ENCODE measurements at places on chromosomes 11 and 22. TPM values are rescaled to one million over a fixed set of nuclear protein-coding genes. Genes with fewer than 3 reads are reported as not detected.
A peak's percentile ranks its signal among the peaks of the same experiment; 100 is the strongest.

DNA sequence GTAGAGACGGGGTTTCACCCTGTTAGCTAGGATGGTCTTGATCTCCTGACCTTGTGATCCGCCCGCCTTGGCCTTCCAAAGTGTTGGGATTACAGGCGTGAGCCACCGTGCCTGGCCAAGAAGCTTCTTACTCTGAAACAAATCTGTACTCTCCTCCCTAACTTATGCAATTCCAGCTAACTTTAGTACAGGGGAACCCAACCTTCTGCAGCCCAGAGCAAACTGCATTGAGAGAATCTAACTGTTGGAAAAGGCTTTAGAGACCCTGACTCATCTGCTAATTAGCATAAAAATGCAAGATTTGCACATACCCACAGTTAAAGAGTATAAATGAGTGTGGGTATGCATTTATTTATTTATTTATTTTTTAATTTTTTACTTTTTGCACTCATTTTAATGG, 64.8 kb downstream of the APOL5 start:
- no peaks in the 10 kb centered on the region for H3K4me1 ChIP-seq
- DNase-seq = no peak
- no peak overlapping the region for H3K27ac ChIP-seq
- no peak overlapping the region for H3K4me3 ChIP-seq
- no peaks in the 10 kb centered on the region for H3K36me3 ChIP-seq

AP2A2 gene
- 41.4 TPM for total RNA-seq

- H3K36me3 ChIP-seq = no peaks in the 10 kb centered on the region
- DNase-seq = no peak
- no peak overlapping the region for H3K4me3 ChIP-seq
Measured at GRCh38 chr11:86990515-86990914, 35.3 kb upstream of the FZD4 start.

PLEKHA7 gene
- 21.2 TPM for total RNA-seq

GRCh38 chr11:67289226-67289650, at the start of gene ANKRD13D:
Gene ANKRD13D, plus strand, starts transcription at chr11:67289303. Its CDS starts 158 bp downstream, at chr11:67289461.
- peak within 1 kb of the TSS; percentile 87 for H3K4me3 ChIP-seq
- no peak for DNase-seq
- no peaks in the 10 kb centered on the region for H3K27me3 ChIP-seq
- H3K27ac ChIP-seq = peak within 1 kb of the TSS; percentile 90
- H3K36me3 ChIP-seq = peaks cover 27% of the 10 kb centered on the region

DNA sequence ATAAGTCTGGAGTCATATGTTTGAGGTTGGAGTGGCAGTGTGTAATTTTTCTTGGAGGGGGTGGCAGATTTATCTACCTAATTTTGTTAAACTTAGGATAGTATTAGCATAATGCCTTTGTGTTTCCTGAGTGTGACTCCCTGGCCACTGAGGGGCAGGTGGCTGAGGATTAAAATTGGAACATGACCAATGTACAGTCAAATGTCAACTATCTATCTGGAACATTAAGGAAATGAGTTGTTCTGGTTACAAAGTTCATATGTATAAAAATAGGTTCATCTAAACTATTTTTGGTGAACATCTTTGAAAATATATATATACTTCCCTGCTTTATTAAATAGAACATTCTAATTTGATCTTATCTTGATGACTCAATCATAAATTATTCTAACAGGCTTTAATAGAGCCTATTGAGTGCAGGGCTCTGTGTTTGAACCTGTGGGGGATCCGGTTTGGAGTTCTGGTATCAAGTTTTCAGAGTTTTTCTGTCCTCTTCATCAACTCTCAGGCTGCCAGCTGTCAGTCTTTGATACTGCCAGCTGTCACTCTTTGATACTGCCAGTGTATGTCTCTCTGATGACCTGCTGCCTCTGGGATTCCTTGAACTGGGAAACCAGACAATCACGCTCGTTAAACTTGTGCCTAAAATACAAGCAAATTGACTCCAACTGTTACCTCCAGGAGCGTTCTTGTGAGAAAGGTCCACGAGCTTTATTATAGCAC, 309.6 kb downstream of the METTL15 start:
- H3K4me3 ChIP-seq = no peak overlapping the region
- H3K27ac ChIP-seq = no peak overlapping the region
- no peaks in the 10 kb centered on the region for H3K4me1 ChIP-seq
- no peaks in the 10 kb centered on the region for H3K36me3 ChIP-seq
- no peaks in the 10 kb centered on the region for H3K27me3 ChIP-seq

DNA sequence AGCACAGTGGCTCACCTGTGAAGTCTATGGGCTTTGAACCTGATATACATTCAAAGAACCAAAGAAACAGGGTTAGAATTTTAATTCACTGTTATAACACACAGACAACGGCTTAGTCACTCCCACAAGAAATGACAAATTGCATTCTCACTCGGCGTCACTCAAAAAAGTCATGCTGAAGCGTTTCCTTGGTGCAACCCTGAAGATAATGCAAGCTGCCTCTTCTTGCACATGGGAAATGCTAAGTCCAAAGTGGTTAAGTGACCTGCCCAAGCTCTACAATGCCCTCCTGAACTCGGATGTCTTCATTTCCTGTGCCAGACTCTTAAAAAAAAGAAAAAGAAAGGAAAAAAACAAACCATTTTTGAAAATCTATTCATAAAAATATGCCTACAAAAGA, 10.0 kb downstream of the LGR4 start:
- no peaks in the 10 kb centered on the region for H3K36me3 ChIP-seq
- no peak overlapping the region for H3K27ac ChIP-seq
- no peaks in the 10 kb centered on the region for H3K4me1 ChIP-seq

DNA sequence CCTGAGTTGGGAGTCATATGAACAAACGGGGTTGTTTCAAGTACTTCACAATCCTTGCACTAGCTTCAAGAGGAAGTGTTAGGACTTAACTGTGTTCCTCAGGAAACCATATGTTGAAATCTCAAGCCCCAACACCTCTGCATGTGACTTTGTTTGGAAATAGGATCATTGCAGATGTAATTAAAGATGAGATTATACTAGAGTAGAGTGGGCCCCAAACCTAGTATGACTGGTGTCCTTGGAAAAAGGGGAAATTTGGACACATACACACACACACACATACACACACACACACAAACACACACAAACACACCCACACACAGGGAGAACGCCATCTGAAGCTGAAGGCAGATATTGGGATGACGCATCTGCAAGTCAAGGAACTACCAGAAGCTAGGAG, 6.4 kb upstream of the CEP295 start:
- H3K4me3 ChIP-seq = no peak overlapping the region
- H3K27me3 ChIP-seq = no peaks in the 10 kb centered on the region
- H3K4me1 ChIP-seq = no peaks in the 10 kb centered on the region
- H3K27ac ChIP-seq = no peak overlapping the region
- H3K36me3 ChIP-seq = no peaks in the 10 kb centered on the region

ARFIP2 gene
- 16.0 TPM for total RNA-seq

GRCh38 chr11:119249671-119250010, 43.5 kb downstream of the CBL start:
- no peak overlapping the region for H3K4me3 ChIP-seq
- H3K36me3 ChIP-seq = no peaks in the 10 kb centered on the region
- no peaks in the 10 kb centered on the region for H3K4me1 ChIP-seq
- DNase-seq = no peak

- no peak for DNase-seq
- H3K36me3 ChIP-seq = peaks cover 12% of the 10 kb centered on the region
- H3K27ac ChIP-seq = no peak overlapping the region
- H3K4me1 ChIP-seq = no peaks in the 10 kb centered on the region
- no peaks in the 10 kb centered on the region for H3K27me3 ChIP-seq
- no peak overlapping the region for H3K4me3 ChIP-seq
Measured at GRCh38 chr11:113841691-113842090, 33.7 kb downstream of the USP28 start.

Data from right lobe of liver (tissue), 6 donors.